ENCODE measurements at places on chromosomes 16 and 17.

DNA sequence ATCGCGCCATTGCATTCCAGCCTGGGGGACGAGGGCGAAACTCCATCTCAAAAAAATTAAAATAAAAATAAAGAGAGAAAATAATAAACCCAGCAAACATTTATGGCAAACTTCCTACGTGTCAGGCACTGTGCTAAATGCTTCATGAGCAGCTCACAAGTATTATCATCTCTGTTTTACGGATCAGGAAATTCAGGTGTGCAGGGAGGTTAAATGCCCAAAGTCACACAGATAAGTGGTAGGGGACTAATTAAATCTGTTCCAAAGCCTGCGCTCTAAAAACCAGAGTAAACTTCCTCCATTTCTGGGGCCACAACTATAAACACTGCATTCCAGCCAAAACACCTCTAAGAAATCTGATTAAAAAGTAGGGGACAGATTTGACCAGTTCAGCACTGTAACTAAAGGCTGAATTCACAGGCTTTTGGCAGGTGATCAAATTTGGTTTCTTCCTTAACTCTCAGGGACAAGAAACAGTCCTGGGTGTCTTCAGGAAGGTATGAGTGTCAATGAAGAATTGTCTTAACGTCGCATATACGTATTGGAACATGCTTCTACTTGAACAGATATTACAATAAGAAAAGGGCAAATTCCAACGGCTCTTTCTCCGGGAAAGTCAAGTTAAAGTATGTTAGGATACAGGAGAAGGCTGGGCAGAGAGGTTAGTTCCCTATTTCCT lies 996 bp downstream of the STRADA start:
- DNase-seq = no peak

GRCh38 chr16:87252269-87252970 lies 64.8 kb downstream of the C16orf95 start:
- DNase-seq = no peak

DNA sequence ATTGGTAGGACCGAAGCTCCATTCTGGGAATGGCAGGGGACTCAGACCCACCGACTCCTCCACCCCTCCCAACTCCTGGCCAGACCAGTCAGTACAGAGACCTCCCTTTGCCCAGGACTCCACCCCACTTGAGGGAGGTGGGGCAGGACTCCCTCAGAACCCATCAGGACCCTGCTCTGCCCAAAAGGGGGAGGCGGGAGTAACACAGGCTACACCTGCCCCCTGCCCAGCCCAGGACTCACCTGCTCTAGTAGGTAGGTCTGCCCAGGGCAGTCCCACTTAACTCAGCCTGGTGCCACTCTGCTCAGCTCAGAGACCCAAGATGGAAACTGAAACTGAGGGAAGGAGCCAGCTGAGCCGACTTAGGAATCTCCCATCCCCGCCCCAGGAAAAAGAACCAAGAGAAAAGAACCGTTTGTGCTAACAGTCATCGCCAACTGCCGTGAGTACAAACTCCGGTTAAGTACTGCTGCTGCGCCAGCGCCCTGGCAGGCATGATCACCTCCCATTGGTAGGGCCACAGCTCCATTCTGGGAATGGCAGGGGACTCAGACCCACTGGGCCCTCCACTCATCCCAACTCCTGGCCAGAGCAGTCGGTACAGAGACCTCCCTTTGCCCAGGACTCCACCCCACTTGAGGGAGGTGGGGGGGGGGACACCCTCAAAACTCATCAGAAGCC lies 503 bp downstream of the DHX58 start:
- DNase-seq = no peak

DNA sequence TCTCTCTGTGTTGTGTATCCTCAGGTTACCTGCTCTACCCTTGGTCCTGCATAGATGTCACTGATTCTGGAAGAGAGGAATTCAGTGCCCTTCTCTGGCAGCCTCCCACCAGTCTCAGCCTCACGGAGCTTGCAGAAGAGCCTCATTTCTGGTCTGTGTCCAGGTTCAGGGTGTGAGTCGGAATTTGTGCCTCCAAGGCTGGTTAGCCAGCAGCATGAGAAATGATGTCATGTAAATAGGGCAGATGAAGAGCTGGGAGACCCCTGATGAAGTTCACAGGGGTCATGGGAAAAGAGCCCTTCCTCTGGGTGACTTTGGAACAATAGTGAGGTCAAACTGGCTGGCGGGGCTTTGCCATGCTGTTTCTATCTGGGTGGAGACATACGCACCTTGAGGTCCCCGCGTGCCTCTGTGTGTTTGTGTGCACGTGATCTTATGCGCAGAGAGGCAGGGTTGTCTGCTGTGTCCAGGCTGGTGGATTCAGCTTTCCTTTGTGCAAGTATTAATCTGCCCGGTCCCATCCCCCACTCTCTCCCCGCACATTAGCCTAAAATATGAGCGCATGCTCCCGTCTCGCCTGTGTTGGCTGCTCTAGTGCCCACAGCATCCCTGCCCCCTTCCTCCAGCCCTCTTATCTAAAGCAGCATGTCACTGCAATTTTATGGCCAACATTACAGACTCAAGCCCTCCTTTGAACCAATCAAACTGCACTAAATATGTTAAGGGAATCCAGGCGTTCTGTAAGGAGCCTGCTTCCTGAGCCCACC lies 256.3 kb upstream of the ZFHX3 start:
- no peak for DNase-seq

Measured in NCI-H1092 (cell line).